ENCODE measurements at places on chromosomes 7 and 10.

GRCh38 chr7:152608656-152609055, 67.3 kb downstream of the XRCC2 start:
- DNase-seq: no peak

GRCh38 chr10:3452173-3452626, 279.6 kb upstream of the PITRM1 start:
- peak; percentile 99 for DNase-seq

- no peak for DNase-seq
Measured at GRCh38 chr10:30830315-30831230, 201.0 kb upstream of the LYZL2 start.

DNA sequence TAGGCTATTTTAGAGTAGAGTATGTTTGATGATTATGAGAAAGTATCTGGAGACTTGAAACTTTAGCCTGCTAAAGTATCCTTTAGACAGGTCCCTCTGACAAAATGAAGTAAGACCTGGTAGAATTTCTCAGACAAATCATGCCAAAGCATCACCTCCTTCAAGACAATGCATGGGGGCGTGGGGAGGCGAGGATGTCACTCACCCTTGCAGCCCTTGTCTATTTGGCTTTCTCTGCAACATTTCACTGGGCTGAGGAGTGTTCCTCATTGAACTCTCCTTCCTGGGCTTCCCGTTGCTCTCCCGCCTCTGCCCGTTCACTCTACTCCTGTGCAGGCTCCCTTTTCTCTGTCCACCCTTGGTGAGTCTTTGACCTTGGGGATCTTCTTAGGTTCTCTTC, 98.5 kb downstream of the JAZF1 start:
- DNase-seq: no peak

DNA sequence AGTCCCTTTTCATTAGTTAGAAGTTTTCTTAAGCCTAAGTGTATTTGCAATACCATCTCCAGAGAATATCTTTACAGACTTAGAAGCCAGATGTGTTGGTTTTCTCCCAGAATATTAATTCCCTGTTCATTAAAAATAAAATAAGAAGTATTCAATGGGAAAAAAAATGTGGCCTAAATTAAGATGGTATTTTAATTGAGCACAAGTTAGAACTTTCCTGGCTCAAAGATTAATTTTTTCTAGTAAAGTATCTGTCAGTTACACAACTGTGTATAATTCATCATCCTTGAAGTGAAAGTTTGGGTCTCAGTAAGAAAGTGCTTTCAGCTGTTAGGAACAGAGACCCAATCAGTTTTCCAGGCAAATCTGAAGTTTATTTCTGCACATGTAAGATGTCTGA, 1179.5 kb upstream of the C7orf33 start:
- no peak for DNase-seq

All from HCEC 1CT (cell line).